Activated CD8-positive, alpha-beta T cell treated with anti-CD3 and anti-CD28 coated beads, Interleukin-2, amount 10 ng/mL, durations not matched to agents 7 days and 5 days (primary cell): ENCODE measurements at places on chromosomes 6 and 20. TPM values are rescaled to one million over a fixed set of nuclear protein-coding genes. Genes with fewer than 3 reads are reported as not detected.

SLC24A3 gene
- not detected for total RNA-seq

RHAG gene
- total RNA-seq, result not detected

SLC26A8 gene
- total RNA-seq, result not detected

IPCEF1 gene
- 24.4 TPM for total RNA-seq

TCP11 gene
- total RNA-seq, result not detected

TBC1D22B gene
- total RNA-seq, result 15.4 TPM

ABRACL gene
- 134 TPM for total RNA-seq

ANKRD66 gene
- total RNA-seq, result not detected

DXO gene
- 14.8 TPM for total RNA-seq

TSPO2 gene
- total RNA-seq, result not detected

ENPP5 gene
- not detected for total RNA-seq

SLC32A1 gene
- not detected for total RNA-seq

BPI gene
- not detected for total RNA-seq

ECT2L gene
- total RNA-seq, result not detected

PLAGL1 gene
- total RNA-seq, result 7.7 TPM

RRAGD gene
- total RNA-seq, result 3.7 TPM

RAD21L1 gene
- total RNA-seq, result not detected

NKX2-2 gene
- not detected for total RNA-seq

GRM1 gene
- total RNA-seq, result not detected

VGLL2 gene
- total RNA-seq, result not detected

PPP1R16B gene
- total RNA-seq, result 63.4 TPM

SMOC2 gene
- total RNA-seq, result not detected

SLC22A1 gene
- 0.87 TPM for total RNA-seq

SYCP2L gene
- total RNA-seq, result 0.13 TPM

PHACTR1 gene
- total RNA-seq, result 0.61 TPM

CPNE5 gene
- 1.7 TPM for total RNA-seq

PHF20 gene
- total RNA-seq, result 61.5 TPM

RAB32 gene
- total RNA-seq, result not detected

C20orf144 gene
- total RNA-seq, result 0.16 TPM

OR2B6 gene
- not detected for total RNA-seq

FOXQ1 gene
- not detected for total RNA-seq

SLPI gene
- total RNA-seq, result not detected

GSTA3 gene
- not detected for total RNA-seq

ERVFRD-1 gene
- not detected for total RNA-seq

TREML2 gene
- 24.9 TPM for total RNA-seq

ELOVL2 gene
- total RNA-seq, result not detected

TENT5A gene
- total RNA-seq, result 1.9 TPM

PRR18 gene
- total RNA-seq, result not detected

TPD52L1 gene
- total RNA-seq, result not detected

LTB gene
- 618 TPM for total RNA-seq

PRRT1 gene
- total RNA-seq, result 0.45 TPM

MMP24 gene
- not detected for total RNA-seq

OR12D3 gene
- not detected for total RNA-seq

CST4 gene
- not detected for total RNA-seq

AVP gene
- not detected for total RNA-seq

FOXS1 gene
- total RNA-seq, result not detected

DPPA5 gene
- total RNA-seq, result not detected

SLC22A16 gene
- total RNA-seq, result not detected

GABRR2 gene
- 0.42 TPM for total RNA-seq

MCM8 gene
- total RNA-seq, result 38.9 TPM

TBXT gene
- not detected for total RNA-seq

LY6G5B gene
- 23.2 TPM for total RNA-seq

LAMA2 gene
- total RNA-seq, result 0.26 TPM

MOXD1 gene
- not detected for total RNA-seq
